Stimulated activated CD4-positive, alpha-beta T cell treated with anti-CD3 and anti-CD28 coated beads, Interleukin-15, amount 100 ng/mL, for 1 hour (primary cell): ENCODE measurements at places on chromosomes 16 and 17.

DNA sequence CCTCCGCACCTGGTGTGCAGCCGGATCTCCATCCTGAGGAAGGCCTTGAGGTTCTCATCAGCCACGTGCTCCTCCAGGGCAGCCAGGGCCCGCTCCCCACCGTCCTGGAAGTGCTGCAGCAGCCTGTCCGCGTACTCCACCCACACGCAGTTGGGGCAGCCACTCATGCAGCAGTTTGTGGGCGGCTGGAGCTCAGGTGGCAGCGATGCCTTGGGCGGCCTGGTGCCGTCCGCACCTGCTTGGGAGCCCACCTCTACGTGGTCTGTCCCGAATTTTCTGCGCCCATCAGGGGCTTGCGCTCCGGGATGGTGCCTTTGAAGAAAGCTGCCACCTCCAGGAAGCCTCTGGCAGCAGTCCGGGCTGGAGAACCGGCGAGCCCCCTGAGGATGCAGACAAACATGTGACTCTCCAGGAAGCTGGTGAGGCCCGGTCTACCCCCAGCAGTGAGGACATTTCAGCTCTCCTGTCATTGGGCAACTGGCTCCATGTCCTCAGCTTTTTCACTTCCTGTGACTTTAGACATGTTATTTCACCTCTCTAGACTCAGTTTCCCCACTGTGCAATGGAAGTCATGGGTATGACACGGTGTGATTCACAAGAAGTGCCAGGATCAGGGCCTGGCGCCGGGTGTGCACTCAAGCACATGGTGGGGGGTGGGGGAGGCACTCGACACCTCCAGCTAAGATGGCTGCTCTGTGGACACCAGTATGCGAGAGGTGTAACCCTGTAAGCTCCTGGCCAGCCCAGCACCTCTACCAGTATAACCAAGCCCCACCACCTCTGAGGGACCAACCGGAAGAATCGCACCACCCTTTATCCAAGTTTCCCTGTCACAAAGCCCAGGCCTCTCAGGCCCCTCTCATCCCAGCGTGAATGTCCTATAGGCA, 957 bp downstream of the OXLD1 start:
- peak; percentile 48 for DNase-seq

- no peak for DNase-seq
Observed at GRCh38 chr17:42438600-42439567, 15.8 kb upstream of the CAVIN1 start.

- DNase-seq = no peak
Observed at GRCh38 chr16:11526655-11527350, 59.9 kb downstream of the LITAF start.

DNA sequence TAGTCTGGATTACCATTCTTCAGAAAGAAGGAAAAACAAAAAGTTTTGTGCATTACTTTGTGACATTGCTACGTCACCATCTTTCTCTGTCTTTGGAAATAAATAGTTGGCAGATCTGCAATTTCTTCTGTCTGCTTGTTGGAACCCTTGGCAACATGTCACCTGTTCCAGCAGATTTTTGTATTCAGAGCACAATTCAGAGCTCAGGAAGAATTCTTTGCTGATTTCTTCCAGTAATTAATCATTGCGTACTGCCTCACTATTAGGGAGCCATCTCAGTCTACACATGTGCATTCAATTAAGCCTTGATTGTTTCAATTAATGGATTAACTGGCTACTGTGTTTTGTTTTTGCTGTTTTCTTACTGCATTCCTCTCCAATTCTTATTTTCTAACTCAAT, 467.2 kb downstream of the CDH8 start:
- no peak for DNase-seq

GRCh38 chr17:78832541-78832810, 8.1 kb downstream of the USP36 start:
- DNase-seq = no peak

GRCh38 chr16:2038382-2039231, 9.0 kb downstream of the NTHL1 start:
- no peak for DNase-seq

GRCh38 chr17:54680410-54680809, 220.2 kb upstream of the TOM1L1 start:
- DNase-seq = no peak

- DNase-seq = no peak
Observed at GRCh38 chr16:9014389-9014788, 50.7 kb upstream of the USP7 start.

DNA sequence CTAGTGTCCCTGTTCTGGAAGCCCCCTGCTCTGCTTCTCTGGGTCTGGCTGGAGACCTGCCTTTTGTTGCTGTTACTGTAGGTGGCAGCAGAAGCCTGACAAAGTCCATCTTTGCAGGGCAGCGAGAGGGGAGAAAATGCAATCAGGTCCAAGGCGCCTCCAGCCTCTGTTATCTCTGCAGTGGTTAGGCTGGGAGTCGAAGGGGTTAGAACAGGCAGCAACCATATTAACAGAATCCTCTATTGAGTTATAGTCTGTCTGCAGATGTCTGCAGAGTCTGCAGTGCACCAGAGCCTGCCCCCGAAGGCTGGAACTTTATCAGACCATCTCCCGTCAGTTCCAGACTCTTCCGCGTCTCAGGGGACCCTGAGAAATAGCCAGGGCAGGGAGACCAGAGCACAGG, 404.9 kb upstream of the EEF2KMT start:
- DNase-seq = no peak

- no peak for DNase-seq
Observed at GRCh38 chr16:64718486-64718885, 403.4 kb downstream of the CDH11 start.

DNA sequence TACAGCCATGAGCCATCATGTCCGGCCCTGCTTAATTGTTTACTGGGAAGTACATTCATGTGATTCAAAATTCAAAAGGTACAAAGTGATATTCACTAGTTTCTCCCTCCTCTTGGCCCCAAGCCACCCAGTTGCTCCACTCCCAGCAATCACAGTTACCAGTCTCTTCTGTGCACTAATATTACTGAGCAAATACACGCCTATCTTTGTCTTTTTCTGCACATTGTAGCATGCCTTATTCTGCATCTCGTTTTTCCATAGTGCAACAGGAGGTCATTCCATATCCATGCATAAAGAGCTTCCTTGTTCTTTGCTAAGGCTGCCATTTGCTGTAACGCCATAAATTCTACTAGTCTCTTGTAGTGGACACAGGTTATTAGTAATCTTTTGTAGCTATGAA, 2.2 kb upstream of the ALOX15 start:
- no peak for DNase-seq

DNA sequence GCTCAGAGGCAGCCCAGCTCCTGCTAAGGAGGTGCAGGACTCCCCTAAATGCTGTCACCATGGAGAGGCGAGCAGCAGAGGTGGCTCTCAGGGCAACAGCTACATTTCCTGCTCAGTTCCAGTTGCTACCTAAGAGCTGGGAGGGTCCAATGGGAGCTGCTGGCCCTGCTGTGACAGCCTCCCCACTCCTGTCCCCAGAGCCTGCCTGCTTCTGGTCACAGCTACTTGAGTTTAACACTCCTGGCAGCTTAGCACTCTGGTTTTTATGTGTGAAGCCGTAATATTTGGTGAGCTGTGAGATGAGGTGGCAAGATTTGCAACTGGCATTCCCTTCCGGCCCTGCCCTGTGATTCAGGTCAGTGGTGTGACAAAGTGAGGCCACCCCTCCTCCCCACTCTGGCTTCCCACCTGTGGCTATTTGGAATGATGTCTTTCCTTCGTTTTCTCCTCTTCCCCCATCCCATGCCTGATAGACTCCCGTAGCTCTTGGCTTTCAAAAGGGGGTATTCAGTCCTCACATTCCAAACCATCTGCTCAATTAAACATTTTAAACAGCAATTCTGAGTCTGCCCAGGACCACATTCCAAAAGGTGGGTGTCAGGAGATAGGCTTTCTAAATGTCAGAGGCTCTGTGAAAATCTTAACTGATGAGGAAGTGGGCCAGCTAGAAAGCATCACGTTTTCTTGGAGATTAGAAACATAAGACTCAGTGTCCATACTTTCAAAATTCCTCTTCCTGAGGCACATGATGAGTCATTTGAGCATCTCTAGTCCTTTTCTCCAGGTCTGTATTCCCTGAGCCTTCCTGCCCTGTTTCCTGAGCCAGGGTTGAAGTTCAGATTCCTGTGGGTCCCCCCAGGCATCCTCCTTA, 42.6 kb upstream of the SKAP1 start:
- DNase-seq = no peak

DNA sequence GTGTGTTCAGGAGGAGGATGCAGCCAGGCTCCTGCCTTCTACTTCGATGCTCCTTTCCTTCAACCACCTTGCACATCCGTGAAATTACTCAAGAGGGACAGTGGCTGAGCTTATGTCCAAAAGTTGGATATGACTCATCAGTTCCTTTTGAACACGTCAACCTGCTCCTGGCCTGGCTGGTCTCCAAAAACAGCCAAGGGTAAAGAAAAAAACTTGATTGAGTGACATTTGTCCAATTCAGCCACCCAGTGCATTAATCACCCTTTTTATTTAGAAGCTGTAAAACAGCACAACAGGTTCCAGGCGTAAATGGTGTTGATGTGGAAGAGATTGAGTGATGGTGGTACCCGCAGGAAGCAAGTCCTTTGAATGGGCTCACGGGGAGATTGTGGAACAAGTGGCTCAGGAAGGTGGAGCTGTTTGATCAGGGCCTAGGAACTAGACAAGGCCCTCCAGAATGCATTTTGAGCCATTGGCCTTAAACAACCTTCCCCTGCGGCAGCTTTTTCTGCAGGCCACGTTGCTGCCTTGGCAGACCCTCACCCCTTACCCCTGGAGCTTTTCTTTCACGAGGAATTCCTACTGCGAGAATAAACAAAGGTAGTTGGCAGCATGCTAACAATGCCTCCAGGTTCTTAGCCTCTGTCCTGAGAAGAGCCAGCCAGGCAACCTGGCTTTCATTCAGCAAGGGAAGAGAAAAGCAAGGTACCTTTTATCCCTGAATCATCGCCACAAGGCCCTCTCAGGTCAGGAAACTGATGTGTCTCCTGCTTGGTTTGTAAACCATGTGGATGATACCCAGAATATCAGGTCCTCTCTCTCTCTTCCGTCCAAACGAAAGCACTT, 173.3 kb upstream of the CACNG5 start:
- DNase-seq = no peak

DNA sequence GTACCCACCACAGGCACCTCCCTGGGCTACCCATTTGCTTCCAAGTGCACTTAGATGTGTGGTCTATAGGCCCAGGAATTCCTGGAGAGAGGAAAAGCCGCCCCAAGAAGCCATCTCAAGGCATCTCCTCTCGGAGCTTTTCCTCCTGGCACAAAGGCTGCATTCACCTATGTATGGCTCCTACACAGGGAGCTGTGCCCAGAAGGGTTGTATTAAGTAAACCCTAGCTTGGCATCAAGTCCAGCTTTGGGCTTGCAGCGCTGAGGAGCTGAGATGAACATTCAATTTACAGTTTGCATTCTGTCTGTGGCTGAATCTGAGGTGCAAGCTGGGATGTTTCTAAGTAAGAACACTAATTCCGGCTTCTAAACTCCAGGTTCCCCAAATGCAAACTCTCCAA, 81.3 kb downstream of the CDYL2 start:
- no peak for DNase-seq

DNA sequence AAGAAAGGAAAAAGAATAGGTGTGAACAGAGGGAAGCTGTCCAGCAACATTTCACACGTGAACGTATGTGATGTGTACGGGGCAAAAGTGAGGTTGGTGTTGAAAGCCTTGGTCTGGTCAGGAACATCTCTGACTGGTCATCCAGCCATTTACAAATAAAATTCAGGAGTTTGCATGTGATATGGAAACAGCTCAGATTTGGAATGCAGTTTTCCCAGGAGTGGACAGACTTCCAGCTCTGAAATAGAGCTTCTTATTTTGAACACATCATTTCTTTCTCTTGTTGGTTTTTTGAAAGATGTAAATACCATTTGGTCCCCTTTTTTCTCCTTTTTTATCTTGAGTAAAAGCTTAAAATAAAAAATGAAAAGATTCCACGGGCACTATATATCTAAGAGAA, 566.2 kb upstream of the ZFHX3 start:
- no peak for DNase-seq

DNA sequence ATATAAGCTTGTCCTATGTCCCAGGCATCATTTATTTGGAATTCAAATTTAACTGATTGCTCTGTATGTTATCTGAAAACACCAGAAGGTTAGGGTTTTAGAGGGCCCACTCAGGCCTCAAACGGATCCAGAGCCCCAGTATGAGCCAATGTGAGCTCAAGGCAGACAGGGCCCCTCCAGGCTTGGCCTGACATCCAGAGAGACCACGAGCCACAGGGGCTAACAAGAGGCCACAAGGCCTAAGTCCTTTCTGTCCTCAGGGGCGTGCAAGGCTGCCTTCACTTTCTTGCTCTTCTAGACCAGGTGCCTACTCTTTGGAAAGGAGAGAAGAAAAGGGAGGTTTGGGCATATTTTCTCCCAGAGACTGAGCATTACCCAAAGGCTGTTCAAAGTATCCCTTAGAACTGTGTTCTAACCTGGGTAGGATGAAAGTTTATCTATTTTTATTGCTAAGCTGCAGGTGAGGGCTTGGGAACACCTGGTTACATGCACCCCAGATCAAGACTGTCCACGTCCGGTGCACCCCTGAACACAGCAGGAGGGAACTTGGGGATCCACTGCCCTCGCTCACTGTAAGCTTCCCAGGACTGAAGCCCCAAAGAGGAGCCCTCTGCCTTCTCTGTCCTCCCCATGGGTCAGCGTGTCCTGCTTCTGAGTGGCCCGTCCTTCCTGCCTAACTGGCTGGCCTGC, 1.5 kb upstream of the ENGASE start:
- DNase-seq = no peak

DNA sequence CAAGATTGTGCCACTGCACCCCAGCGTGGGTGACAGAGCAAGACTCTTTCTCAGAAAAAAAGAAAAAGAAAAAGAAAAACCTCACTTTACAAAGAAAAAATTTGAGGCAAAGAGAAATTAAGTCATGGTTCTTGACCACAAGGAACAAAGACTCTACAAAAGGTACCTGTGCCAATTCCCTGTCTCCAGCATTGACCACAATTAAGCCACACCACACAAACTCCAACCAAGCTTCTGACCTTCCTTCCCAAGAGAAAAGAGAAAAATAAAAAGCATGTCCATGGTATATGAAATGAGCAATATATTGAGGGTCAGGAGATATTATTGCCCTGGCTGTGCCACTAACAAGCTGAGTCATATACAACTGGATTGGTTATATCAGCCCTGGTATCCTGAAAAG, 146.3 kb upstream of the NOG start:
- no peak for DNase-seq

DNA sequence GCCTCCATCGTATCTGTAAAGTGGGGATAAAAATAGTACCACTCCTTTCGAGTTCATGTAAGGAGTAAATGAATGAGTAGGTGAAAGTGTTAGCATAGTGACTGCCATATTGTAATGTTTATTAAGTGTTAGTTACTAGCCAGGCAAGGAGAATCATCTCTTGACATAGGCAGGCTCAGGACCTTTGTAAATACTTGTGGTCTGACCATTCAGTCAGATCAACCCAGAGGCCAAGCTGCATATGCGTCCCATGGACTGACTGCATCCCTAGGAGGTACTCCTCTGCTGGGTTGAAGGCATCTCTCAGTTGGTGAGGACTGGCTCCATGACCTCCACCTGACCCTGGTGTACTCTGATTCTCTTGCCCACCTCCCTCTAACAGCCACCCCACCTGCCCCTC, 40.5 kb upstream of the CDRT4 start:
- DNase-seq = no peak

- DNase-seq = no peak
Observed at GRCh38 chr17:77691216-77692085, 267.1 kb upstream of the TNRC6C start.
